ENCODE measurements at places on chromosomes 11 and 22.

- no peak for DNase-seq
Observed at GRCh38 chr11:5891216-5891800, 1.7 kb upstream of the OR52E5 start.

DNA sequence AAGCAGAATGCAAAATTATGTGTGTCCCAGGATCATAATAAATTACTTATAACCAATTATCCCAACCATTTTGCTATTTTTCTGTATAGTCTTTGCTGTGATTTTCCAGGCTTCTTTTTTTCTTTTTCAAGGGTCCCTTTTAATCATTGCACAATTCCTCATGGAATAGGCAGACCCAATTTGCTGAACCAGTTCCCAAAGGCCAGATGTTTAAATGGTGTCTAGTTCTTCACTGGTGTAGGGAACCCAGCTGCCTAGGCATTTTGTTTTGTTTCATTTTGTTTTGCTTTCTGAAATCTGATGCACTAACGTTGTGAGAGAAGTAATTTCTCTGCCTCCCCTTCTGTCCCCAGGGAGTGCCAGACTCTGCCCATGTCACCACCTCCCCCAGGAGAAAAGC is 60.4 kb downstream of the CHST1 start:
- no peak for DNase-seq

DNA sequence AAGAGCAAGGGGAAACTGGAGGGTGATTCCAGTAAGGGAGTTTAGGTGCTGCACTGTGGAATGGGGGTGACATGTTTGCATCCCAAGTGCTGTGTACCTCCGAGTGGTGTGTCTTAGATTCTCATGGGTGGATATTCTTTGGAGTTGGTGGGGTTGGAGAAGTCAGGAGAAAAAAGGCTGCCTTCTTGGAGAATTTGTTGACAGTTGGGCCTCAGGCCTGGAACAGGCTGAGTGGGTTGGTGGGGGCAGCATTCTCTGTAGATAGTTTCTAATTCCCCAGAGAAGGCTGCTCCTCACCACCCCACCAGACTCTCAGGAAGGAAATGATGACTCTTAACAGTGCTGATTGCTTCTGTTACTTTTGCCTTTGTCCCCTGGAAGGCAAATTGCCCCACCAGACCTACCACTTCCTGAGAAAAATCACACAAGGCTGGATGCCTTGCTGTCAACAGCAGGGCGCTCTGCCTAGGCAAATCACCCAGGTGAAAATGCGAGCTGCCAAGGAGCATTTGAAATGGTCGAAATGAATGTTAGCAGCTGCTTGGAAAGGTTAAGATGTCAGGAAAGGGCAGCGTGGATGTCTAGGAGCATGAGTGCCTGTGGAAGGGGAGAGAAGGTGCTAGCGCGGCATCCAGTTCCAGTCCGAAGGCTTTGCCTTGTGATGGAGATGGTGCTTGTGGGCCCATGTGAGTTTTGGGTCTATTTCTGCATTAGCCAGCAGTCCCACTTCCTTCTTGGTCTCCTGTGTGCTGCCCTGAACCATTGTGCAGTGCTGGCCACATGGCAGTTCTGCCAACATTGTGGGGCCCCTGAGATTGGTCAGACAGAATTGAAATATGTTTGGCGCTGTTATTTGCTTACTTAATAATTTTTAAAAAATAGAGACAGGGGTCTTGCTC is 29.7 kb upstream of the SORL1-AS1 start:
- DNase-seq = no peak

DNA sequence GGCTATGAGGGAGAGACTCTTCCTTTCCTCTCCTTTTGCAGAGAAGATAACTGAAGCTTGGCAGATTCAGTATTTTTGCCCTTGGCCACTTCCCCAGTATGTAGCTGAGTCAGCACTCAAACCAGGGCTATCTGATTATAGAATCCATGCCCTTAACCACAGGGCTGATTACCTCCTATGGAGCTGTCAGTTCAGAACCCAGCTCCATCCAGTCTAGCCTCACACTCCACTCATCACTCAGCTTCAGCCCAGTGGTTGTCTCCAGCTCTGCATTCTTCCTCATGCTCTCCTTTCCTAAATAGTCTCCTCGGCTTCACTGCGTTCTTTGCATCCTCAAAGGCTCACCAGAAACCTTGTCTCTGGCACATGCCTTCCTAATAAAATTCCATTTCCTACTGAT is 151.6 kb upstream of the BLID start:
- no peak for DNase-seq

- DNase-seq = no peak
Observed at GRCh38 chr22:47626428-47627390, 864.3 kb downstream of the TBC1D22A start.

- DNase-seq = no peak
Observed at GRCh38 chr22:46303347-46303965, 6.8 kb downstream of the GTSE1 start.

DNA sequence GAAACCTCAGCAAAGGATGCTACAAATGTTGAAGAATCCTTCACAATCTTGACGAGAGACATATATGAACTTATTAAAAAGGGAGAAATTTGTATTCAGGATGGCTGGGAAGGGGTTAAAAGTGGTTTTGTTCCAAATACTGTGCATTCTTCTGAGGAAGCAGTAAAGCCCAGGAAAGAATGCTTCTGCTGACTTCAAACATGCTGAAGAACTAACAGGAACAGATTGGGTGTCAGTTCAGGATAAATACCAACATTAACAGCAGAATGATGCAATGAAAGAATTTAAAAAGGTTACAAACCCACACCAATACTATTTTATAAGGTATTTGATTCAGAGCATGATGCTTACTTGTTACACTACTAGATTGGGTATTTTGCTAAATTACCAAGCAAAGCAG is 33.9 kb downstream of the RAB39A start:
- no peak for DNase-seq

DNA sequence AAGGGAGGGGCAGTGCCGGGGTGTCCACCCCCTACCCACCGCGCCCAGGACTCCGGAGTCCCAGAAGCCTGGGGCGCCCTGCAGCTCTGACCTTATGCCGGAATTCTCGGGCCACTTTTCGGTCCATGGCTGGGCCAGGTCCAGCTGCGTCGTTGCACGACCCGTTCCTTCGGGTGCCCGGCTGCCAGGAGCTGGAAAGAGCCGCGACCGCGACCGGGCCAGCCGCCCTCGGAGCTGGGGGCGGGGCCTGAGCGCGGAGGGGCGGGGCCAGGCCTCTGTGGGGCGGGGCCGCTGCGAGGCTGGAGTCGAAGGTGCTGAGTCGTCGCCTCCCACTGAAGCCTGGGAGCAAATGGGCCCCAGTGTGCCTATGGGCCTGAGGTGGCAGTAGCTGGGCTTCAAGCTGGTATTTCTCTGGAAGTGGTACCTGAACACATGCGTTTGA is at the start of gene USH1C:
Gene USH1C, minus strand, starts transcription at position 236 of the 442 bp plus-strand sequence. Its CDS starts 109 bp downstream, at position 127.
- no peak for DNase-seq

GRCh38 chr11:44090539-44090938 is 4.9 kb upstream of the EXT2 start:
- no peak for DNase-seq

DNA sequence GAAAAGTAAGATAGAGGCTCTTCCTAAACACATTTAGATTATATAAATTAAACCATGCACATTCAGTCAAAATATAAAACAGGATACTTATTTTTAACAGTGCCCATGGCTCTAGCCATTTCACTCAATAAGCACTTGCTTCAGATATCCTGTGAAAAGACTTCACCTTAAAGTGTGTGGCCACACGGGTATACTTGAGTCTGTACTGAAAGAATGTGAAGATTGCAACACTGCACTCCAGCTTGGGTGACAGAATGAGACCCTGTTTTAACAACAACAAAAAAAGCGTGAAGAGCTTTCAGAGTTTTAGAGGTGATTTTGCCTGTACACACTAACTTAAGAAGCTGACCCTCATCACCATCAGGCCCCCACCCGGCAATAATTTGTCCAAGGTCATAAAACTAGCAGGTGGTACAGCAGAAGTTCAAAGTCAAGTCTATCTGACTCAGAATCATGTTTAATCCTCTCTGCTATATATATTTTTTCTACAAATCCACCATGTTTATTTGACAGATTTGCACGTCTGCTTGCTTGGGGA is 203.5 kb upstream of the GUCY1A2 start:
- DNase-seq = no peak

- DNase-seq = no peak
Observed at GRCh38 chr22:39994041-39994565, 651 bp upstream of the FAM83F start.

GRCh38 chr11:65915821-65916251 is 3.0 kb downstream of the C11orf68 start:
- no peak for DNase-seq

DNA sequence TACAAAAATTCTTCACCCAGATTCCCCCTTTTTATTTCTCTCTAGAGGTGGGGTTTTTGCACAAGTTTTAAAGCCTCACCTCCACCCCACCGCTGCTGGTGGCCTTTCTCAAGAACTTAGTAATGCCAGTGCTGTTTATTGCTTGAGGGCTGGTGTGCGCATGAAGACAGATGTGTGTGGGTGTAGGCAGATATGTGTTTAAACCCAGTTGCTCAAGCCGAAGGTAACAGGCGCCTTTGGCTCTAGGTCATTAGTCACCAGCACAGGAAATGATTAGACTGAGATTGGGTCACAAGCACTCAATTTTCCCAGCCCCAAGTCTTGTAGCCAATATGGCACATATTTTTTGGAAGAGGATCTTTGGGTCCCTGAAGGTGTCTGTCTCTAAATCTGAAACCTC is 2.7 kb upstream of the CLMP start:
- DNase-seq = no peak

- DNase-seq = no peak
Observed at GRCh38 chr22:50548040-50548920, 2.6 kb downstream of the KLHDC7B start.

- DNase-seq = no peak
Observed at GRCh38 chr22:22984967-22985366, 85.4 kb upstream of the GNAZ start.

DNA sequence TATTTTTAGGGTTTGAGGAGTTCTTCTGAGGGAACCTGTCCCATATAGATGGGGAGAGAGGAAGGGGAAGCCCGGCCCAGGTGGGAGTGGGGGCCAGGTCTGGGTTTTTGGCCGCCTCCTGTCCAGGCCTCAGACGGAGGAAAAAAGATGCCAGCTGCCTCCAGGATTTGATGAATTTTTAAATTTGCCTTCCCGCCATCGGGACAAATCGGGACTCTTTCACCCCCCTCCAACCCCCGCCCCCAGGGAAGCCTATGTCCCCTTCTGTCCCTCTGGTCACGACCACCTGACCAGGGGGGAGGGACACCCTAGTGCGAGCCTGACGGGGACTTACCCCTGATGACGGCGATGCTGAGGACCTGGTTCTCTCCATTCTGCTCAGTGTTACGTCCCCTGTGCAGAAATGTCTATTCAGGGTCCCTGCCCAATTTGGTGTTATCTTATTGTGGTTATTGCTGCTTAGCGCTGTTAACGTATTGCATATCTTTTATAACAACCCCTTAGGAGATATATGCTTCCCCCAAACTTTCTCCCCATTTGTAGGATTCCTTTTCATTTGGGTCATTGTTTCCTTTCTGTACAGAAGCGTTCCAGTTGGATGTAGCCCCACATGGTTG is 115.9 kb upstream of the GRK3 start:
- peak; percentile 14 for DNase-seq

DNA sequence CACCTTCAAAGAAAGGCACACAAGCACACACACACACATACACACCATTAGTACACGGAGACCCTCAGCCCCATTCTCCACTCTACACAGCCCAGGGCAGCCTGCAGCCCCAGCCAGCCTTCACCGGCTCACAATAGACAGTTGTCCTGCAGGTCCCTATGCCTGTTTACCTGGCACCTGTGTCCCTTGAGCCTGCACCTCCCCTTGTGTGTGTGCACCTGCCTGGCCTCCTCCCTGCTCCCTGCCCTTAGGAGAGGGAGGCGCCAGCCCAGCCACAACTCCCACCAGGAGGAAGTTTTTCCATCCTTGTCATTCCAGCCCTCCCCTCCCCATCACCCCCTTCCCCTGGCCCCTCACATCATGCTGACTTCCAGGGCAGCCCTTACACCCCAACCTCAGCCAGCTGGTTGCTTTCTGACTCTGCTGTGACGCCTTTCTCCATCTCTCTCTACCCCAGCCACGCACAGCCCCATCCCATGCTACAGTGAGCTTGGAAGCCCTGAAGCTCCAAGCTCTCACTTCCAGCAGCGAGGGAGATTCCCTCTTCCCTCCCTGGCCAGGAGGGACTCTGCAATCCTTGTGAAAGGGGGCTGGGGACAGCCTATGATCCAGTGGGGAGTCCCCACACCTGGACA is 4.4 kb downstream of the AHNAK start:
- peak; percentile 24 for DNase-seq

DNA sequence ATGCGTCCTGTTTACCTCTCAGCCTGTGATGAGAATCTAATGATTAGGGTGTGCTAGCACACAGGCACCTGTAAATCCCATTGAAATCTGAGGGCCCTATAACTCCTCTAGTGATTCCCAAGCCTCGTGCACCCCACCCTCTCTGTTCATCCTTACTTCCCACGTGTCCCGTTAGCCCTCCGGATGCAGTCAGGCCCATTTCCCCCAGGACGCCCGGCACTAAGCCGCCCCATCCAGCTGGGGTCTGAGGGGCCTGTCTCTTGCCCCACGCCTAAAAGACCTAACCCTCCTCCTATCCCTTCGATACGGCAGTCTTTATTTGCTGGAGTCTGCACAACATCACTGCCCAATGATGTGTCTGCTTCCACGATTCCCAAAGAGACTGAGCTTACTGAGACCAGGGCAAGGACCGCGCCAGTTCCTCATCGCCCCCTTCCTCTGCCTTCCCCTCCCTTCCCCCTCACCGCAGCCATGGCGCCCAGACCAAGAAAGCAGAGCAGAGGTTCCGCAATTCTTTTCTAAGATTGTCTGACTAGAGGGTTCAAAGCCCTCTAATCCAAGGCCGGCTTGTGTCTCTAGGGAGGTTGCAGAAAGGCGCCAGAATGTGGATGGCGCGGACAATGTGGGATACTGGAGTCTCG is 1.1 kb upstream of the FADS2 start:
- DNase-seq = no peak

GRCh38 chr11:95922099-95922498 is 1.8 kb downstream of the MTMR2 start:
- no peak for DNase-seq

DNA sequence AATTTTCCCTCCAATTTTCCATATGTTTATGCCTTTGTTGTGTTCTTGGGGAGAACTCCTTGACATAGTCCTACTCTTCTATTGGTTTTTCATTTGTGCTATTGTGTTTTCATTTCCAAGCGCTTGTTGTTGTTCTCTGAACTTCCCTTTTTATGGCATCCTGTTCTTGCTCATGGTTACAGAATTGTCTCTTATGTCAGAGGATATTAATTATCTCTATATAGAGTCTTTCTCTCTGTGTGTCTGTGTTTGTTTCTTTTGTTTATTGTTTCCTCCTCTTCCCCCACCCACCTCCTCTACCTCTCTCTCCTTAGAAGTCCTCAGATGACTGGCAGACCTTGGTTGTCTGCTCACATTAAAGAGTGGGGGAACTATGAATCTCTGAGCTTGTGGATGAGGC is 69.9 kb downstream of the HORMAD2 start:
- DNase-seq = no peak

GRCh38 chr22:36730176-36730858 is 26.8 kb upstream of the CACNG2 start:
- no peak for DNase-seq

Measured in NCI-H2029 (cell line).